T-helper 2 cell (primary cell): ENCODE measurements at places on chromosomes 7 and 10.

DNA sequence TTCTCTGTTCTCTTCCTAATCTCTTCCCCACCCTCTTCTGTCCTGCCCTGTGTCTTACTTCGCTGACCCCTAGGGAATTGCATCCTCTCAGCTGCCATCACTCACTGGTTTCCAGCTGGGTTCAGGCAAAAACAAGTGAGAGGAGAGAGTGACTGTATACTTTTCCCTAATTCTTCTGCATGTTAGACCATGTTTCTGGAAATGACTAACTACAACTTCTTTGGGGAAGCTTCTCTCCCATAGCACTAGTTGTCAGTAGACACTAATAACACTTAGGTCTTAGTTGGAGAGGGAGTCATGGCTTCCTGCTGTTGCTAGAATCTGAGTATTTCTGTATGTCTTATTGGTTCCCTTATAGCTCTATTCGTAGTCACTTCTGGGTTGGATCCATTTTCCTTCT lies 299.0 kb upstream of the FZD1 start:
- no peak for DNase-seq

DNA sequence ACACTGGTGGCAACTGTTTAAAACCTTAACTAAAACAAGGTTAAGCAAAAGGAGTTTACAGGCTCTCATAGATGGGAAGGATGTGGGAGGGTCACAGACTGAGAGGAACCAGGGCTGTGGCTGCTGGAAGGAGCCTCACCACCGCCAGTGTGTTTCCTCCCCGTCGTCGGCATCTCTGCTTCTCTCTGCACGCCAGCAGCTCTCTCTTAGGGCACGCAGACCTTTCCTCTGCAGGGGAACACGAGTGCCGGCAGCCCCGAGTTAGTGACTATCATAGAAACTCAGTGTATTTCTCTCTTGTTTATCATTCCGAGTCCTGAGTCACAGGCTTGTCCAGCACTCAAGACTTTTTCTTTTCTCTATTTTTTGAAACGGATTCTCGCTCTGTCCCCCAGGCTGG lies 8.1 kb upstream of the SH2D4B start:
- no peak for DNase-seq

DNA sequence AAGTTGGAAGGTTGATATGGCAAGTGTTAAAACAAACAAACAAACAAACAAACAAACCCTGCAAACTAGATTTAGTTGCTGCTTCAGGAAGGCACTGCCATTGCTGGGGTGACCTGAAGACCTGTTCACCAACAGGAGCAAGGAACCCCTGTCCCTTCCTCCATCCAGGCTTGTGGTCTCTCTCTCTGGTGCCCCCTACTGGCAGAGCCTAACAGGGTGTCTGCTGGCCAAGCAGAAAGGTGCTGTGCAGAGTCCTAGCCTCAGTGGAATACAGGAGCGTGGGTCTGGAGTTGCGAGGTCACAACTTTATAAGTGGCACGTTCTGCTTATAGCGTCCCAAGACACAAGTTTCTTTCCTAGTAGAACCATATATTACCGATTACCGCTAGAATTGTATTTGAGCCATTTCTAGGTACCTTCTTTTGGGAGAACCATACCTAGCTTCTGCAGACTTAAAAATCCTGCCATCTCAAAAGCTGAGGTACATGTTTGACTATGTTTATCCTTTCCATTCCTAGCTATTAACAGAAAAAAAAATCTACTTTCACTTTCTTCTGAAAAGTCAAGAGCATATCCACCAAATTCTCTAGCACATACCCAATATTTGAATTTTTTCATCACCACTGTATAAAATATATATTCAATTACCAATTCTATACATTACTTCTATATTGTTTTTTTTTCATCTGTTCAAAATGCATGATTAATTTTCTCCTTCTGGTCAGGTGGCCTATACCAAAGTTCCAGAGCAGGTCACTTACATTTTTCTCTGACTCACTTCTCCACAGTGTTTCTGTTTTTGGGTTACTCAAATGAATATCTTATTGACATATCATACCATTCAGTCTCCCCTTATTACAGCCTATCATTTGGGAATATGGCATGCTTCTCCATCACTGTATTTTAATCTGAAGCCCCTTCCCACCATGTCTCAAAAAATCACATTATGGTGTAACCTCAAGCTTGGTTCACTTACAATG lies 29.1 kb upstream of the CALD1 start:
- DNase-seq, result peak; percentile 46

GRCh38 chr7:16984375-16984774 lies 102.6 kb upstream of the AGR3 start:
- no peak for DNase-seq

GRCh38 chr10:90417029-90417428 lies 440.8 kb downstream of the HTR7 start:
- no peak for DNase-seq

DNA sequence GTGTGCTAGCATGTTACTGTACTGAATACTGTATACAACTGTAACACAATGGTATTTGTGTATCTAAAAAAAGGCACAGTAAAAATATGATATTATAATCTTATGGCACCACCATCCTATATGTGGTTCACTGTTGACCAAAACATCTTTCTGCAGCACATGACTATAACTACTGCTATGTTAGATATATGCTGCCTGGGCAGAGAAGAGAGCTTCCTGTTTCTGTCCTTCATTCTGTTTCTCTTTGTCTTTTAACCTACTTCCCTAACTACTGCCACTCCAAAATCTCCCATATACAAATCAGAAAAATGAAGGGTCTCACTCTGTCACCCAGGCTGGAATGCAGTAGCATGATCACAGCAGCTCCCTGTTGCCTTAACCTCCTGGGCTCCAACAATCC lies 8.8 kb upstream of the FGL2 start:
- DNase-seq, result no peak

DNA sequence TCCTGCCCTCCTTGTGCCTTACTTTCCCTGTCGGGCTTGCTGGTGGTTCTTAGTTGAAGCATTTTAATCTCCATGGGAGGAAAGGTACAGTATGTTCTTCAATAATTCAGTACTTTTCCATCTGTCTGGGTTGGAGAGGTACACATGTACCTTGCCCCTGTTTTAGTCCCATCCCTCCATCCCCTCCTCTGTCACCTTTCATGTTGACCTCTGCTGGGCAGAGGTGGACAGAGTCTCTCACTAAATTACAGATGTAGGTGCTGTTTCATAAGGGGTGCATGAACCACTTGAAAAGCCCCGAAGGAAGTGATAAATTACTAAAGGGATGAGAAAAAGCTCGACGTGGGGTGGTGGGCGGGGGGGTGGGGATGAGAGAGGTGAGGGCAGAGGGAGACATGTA lies 5.4 kb downstream of the AGFG2 start:
- DNase-seq, result no peak

- DNase-seq, result no peak
Observed at GRCh38 chr7:126541406-126541805, 711.3 kb downstream of the GRM8 start.

DNA sequence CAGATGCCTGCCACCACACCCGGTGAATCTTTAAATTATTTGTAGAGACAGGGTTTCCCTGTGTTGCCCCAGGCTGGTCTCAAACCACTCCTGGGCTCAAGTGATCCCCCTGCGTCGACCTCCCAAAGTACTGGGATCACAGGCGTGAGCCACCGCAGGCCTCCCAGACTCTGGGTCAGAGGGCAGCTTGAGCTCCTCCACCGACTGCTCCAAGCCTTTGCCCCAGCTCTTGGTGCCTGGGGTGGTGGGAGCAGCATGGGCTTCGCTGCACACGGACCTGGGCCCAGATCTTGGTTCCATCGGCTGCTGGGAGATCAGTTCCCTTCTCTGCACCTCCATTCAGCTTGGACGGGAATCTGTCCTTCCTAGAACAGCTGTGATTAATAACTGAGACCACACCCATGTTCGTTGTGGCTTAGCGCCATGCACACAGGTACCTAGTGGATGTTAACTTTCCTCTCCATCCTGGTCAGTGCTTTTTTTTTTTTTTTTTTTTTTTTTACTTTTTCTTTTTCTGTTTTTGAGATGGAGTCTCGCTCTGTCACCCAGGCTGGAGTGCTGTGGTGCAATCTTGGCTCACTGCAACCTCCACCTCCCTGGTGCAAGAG lies 125.3 kb downstream of the CUX1 start:
- no peak for DNase-seq

- DNase-seq, result no peak
Observed at GRCh38 chr7:31258391-31258790, 82.1 kb downstream of the NEUROD6 start.
